Calu3 (cell line): ENCODE measurements at places on chromosomes 5 and 9. TPM values are rescaled to one million over a fixed set of nuclear protein-coding genes. Genes with fewer than 3 reads are reported as not detected.

Gene SIT1
- not detected in 2 replicates for total RNA-seq

Gene INSL4
- total RNA-seq, result 0.44 and 0.54 TPM in 2 replicates

Gene IL17B
- not detected in 2 replicates for total RNA-seq

Gene EFCAB9
- total RNA-seq, result not detected in 2 replicates

Gene GSN
- total RNA-seq, result 68.3 and 71.6 TPM in 2 replicates

Gene PPP1R26
- 32.1 and 35.1 TPM in 2 replicates for total RNA-seq

Gene OR1Q1
- not detected in 2 replicates for total RNA-seq

Gene C6
- 0.24 TPM in 1 of 2 replicates, not detected in the other for total RNA-seq

Gene MAMDC2
- total RNA-seq, result 0.26 and 0.29 TPM in 2 replicates

Gene TTLL11
- total RNA-seq, result 10.4 and 10.5 TPM in 2 replicates

Gene FAM193B
- total RNA-seq, result 92.0 and 97.0 TPM in 2 replicates

DNA sequence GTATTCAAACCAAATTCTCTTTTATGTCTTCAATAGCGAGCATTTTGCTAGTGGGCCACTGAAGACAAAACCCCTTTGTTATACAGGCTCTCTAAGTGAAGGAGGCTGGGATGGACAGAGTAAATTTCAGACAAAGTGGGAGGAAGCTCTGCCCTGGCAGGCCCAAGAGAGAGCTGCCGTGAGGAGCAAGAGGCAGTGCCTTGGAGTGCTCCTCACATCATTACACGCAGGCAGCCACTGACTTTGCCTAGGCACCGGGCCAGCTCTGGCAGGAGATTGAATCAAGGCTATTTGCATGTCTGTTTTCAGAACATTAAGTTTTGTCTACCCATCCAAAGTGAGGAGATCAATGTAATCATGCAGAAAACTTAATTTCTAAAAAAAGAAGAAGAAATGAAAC is 167.7 kb downstream of the CCDC192 start:
- no peak for DNase-seq
- H3K4me1 ChIP-seq, result peaks cover 23% of the 10 kb centered on the region
- H3K27me3 ChIP-seq, result no peaks in the 10 kb centered on the region
- H3K36me3 ChIP-seq, result no peaks in the 10 kb centered on the region
- no peak overlapping the region for H3K27ac ChIP-seq
- H3K4me3 ChIP-seq, result no peak overlapping the region

DNA sequence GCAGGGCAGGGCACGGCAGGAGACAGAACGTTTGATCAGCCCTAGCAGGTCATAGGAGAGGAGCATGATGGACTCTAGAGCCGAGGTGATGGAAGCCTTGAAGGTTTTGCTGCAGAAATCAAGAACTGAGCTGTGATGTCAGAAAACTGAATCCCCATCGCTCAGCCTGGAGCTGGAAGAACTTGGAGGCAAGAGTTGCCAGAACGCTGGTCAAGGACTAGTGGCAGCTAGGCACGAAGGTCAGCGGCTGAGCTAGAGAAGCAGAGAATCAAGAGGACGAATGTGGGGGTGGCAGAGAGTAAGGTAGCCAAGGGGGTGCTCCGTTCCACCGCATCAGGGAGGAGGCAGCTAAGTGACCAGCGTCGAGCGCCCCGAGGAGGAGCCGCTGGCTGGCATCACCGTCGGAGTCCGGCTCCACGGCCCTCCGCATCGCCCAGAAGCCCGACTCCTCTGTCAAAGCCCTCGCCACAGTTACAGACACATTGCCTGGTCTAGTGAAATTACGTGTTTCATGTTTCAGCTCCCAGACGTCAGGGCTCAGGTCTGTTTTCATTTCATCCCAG is 1.2 kb upstream of the GALNT10 start:
- peak overlapping the region; percentile 46 for H3K27ac ChIP-seq
- peaks cover 45% of the 10 kb centered on the region for H3K4me1 ChIP-seq
- H3K4me3 ChIP-seq, result peak overlapping the region; percentile 92
- H3K27me3 ChIP-seq, result peaks cover 14% of the 10 kb centered on the region
- peak; percentile 18 for DNase-seq
- peaks cover 30% of the 10 kb centered on the region for H3K36me3 ChIP-seq

GRCh38 chr9:98080780-98081179 is 24.2 kb downstream of the NANS start:
- no peaks in the 10 kb centered on the region for H3K27me3 ChIP-seq
- peaks cover 30% of the 10 kb centered on the region for H3K36me3 ChIP-seq
- H3K27ac ChIP-seq, result no peak overlapping the region
- H3K4me1 ChIP-seq, result peaks cover 8% of the 10 kb centered on the region

- no peak for DNase-seq
- no peak overlapping the region for H3K27ac ChIP-seq
- H3K4me1 ChIP-seq, result peaks cover 16% of the 10 kb centered on the region
- no peaks in the 10 kb centered on the region for H3K36me3 ChIP-seq
These were observed 5.5 kb upstream of the SCGB3A1 start for GRCh38 chr5:180596668-180597231.

GRCh38 chr9:37405350-37405749 is 17.1 kb upstream of the GRHPR start:
- no peaks in the 10 kb centered on the region for H3K4me1 ChIP-seq
- DNase-seq, result no peak

- no peaks in the 10 kb centered on the region for H3K36me3 ChIP-seq
- H3K4me3 ChIP-seq, result no peak overlapping the region
- no peak for DNase-seq
- H3K27me3 ChIP-seq, result no peaks in the 10 kb centered on the region
- no peak overlapping the region for H3K27ac ChIP-seq
- H3K4me1 ChIP-seq, result no peaks in the 10 kb centered on the region
These were observed 126.8 kb upstream of the PCA3 start for GRCh38 chr9:76637416-76637815.

DNA sequence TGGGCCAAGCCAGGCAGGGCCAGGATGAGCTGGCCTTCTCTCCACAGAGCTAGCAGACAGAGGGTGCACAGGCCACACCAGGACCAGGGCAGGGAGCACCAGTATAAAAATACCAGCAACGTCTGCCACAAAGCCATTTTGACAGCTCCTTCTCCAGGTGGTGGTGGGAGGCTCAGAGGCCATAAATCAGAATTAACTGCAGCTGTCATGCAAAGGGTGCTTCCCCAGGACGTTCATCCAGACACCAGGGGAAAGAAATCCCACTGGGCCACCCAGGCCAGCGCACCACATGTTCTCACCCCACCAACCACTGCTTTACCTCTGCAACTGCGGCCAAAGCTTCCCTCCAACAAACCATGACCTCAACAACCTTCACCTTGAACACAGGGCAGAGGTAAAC is 403.7 kb upstream of the TRPC7 start:
- H3K27ac ChIP-seq, result no peak overlapping the region
- DNase-seq, result no peak
- no peaks in the 10 kb centered on the region for H3K36me3 ChIP-seq
- peaks cover 7% of the 10 kb centered on the region for H3K4me1 ChIP-seq
- no peak overlapping the region for H3K4me3 ChIP-seq

DNA sequence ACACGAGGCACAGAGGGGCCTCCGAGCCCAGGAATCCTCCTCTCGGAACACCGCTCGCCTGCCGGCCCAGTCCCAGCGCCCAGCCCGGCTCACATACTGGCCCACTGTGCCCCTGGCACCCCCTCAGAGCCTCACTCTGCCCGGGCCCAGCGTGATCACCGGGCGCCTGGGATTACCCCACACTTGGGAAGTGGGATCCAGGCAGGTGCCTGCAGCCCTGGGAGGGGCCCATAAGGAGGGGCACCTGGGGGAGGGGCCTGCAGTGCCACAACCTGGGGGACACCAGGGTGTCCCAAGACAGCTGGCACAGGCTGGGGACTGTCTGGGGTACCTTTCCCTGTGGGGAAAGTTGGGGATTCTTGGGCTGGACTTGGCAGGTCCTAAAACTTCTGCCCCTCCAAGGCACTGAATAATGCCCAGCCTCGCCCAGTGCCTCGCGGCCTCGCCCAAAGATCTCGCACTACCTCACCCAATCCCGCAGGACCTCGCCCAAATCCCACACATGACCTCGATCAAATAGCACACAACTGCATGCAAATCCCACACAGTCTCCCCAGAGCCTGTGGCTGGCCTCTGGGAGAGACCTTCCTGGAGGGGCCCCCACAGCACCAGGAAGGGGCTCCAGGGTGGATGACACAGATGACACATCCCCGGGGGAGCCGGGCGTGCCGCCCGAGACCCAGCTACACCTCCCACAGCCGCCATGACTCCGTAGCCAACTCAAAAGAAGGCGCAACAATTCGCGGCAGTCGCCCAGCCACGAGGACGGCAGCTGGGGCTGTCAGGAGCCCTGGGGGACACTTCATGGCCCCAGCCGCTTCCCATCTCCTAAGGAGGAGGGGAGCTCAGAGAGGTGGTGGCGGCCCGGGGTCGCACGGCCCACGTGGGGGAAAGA is 13.7 kb downstream of the NOTCH1 start:
- DNase-seq, result no peak
- H3K4me1 ChIP-seq, result no peaks in the 10 kb centered on the region
- no peaks in the 10 kb centered on the region for H3K27me3 ChIP-seq
- H3K4me3 ChIP-seq, result no peak overlapping the region

DNA sequence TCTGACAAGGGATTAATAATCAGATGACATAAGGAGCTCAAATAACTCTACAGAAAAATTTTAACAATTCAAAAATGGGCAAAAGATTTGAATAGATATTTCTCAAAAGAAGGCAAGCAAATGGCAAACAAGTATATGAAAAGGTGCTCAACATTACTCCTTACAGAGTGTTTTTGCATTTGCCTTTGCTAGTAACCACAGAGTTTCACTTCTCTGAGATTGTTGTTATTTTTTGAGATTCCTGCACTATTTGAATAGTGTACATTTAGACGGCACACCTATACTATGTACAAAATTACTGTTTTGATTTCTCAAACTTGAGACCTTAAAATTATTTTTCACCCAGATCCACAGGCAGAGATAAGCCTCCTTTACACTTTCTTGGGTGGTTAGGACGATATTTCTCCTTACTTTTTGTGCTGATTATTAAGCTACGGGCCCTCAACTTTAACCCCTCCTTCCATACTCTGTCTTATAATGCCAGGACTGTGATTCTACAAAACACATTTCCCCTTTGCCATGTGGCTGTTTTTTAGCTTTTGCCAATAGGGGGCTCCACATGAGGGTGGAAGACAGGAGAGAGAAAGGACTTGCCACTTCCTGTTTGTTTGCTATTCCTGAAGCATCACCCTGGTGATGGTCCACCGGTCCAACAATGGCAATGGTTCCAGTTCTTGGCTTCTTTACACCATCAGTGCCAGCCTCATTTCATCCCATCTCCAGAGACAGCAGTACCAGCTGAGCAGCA is 65.0 kb upstream of the DAP start:
- no peaks in the 10 kb centered on the region for H3K4me1 ChIP-seq
- peaks cover 43% of the 10 kb centered on the region for H3K27me3 ChIP-seq
- no peak for DNase-seq
- H3K36me3 ChIP-seq, result no peaks in the 10 kb centered on the region
- H3K27ac ChIP-seq, result no peak overlapping the region

DNA sequence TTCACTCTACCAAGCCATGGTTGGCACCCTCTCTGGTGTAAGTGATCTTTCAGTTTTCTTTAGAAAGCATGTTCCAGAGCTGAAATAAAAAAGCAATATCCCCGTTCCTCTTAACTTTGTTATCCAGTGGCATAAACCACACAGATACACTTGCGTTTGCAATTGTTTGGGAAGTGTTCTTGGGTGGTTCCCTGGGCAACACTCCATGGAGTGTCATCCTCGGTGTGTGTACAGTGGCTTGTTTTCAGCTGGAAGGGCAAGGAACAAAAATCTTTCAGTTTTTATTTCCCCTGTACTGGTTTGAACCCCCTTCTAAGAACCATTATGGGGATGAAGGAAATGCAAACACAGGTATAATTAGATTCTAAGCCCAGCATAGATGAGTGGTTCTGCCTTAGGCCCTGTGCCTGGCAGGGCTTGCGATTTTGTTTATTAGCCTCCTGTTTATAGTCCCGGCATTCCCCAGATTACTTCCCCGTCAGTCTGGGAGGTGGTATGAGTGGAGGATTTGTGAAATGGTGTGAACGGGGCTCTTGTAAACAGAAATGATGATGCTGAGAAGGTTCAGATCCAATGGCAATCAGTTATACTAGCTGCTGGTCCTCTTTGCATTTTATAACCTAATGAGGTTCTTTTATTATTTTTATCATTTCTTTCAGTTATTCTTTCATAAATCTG is 76.0 kb upstream of the CD180 start:
- DNase-seq, result no peak
- no peak overlapping the region for H3K4me3 ChIP-seq
- H3K4me1 ChIP-seq, result no peaks in the 10 kb centered on the region
- H3K27me3 ChIP-seq, result no peaks in the 10 kb centered on the region
- H3K36me3 ChIP-seq, result no peaks in the 10 kb centered on the region

GRCh38 chr9:77647267-77648233 is 572 bp downstream of the GNA14 start:
- peaks cover 20% of the 10 kb centered on the region for H3K27me3 ChIP-seq
- H3K27ac ChIP-seq, result no peak overlapping the region
- peaks cover 16% of the 10 kb centered on the region for H3K36me3 ChIP-seq
- no peaks in the 10 kb centered on the region for H3K4me1 ChIP-seq
- peak overlapping the region; percentile 77 for H3K4me3 ChIP-seq

GRCh38 chr5:128224336-128224735 is 140.8 kb downstream of the SLC12A2 start:
- no peak overlapping the region for H3K27ac ChIP-seq
- H3K27me3 ChIP-seq, result peaks cover 16% of the 10 kb centered on the region
- no peaks in the 10 kb centered on the region for H3K36me3 ChIP-seq
- H3K4me1 ChIP-seq, result no peaks in the 10 kb centered on the region
- H3K4me3 ChIP-seq, result no peak overlapping the region
- DNase-seq, result no peak

DNA sequence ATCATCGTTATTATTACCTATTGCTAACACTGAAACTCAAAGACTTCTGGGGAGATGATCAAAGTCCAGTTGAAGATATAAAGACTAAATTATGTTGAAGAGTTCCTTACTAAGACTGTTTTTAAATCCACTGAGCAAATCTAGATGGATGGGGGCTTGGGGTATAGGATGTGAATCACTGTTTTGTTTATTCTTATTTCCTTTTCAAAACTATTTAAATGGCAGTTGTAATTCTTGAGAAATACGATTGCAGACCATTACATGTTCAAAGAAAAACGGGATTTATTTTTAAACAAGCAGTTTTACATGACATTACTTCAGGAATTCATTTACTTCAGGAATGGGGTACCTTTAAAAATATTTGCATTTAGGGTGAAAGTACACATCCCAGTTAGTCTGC is 4.3 kb downstream of the RASGRF2 start:
- no peaks in the 10 kb centered on the region for H3K27me3 ChIP-seq
- H3K4me1 ChIP-seq, result peaks cover 62% of the 10 kb centered on the region
- peaks cover 32% of the 10 kb centered on the region for H3K36me3 ChIP-seq
- no peak for DNase-seq
- H3K27ac ChIP-seq, result peak overlapping the region; percentile 79
- peak overlapping the region; percentile 70 for H3K4me3 ChIP-seq

- no peak for DNase-seq
- no peak overlapping the region for H3K27ac ChIP-seq
- H3K4me1 ChIP-seq, result no peaks in the 10 kb centered on the region
- H3K36me3 ChIP-seq, result peaks cover 42% of the 10 kb centered on the region
These were observed 26.1 kb downstream of the SMIM32 start for GRCh38 chr5:136166909-136167308.
